Stimulated activated CD4-positive, alpha-beta T cell treated with anti-CD3 and anti-CD28 coated beads, Interleukin-1b, Interleukin-23, amount 100 ng/mL, for 1 hour (primary cell): ENCODE measurements at places on chromosomes 13 and 19.

GRCh38 chr19:48990400-48990799 is 2.7 kb downstream of the GYS1 start:
- no peak for DNase-seq

DNA sequence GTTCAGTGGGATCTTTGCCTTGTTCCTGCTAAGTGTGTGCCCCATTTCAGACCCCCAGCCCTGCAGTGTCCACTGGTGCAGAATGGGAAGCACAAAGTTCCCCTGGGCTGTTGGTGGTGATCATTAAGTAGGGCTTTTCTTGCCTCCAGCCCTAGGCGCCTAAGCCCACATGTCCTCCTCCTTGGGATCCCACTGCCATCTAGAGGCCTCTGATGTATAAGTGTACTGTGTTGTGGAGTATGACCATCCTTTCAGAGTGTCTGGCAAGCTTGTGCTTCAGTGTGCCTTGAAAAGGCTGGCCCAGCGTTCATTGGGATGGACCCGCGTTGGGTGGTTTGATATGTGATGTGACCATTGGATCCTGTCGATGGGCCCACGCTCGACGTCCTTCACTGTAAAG is 71.2 kb downstream of the WASF3 start:
- DNase-seq = no peak

DNA sequence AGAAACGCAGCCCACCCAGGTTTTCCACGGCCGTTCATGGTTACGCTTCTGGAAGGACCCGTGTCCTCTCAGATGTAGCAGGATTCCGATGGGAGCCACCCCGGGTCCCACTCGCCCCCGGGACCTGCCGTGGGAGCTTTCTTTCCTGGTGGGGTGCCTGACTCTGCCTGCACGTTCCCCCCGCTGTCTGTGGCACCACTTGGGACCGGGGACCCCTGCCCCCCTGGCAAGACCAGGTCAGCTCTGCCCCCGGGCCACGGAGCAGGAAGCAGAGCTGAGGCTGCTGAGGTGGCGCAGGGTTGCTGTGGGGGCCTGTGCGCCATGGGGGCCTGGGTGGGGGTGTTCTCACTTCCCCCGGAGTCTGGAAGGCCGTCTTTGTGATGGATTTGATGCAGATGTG is 12.1 kb downstream of the CSNK1G2 start:
- no peak for DNase-seq

DNA sequence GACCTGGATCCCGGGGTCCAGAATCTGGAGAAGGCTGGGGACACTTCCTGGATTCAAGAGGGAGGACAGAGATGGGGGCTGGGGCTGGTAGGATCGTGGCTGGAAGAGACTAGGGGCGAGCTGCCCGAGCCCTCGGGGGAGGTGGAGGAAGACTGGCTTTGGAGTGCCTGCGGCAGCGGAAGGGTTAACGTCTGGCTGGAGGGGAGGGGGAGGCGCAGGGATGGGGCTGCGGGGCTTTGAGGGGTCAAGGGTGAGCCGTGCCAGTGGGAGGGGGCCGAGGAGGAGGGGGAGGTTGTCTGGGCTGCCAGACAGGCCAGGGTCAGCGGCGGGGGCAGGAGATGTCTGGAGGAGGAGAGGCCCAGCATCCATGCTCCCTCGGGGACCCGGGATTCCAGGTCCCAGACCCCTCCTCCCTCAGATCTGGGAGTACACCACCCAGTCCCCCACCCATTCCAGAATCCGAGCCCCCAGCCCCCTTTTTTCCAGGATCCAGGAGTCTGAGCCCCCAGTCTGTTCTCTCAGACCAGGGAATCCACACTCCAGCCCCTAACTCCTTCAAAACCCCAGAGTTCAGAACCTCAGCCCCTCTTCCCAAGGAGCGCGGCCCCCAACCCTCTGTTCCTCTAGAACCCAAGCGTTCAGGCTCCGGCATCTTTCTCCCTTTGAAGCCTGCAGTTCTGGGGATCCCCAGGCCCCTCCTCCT is 3.2 kb upstream of the SPACA6 start:
- no peak for DNase-seq

- DNase-seq = no peak
Observed at GRCh38 chr13:101514695-101515275, 62.3 kb downstream of the ITGBL1 start.

DNA sequence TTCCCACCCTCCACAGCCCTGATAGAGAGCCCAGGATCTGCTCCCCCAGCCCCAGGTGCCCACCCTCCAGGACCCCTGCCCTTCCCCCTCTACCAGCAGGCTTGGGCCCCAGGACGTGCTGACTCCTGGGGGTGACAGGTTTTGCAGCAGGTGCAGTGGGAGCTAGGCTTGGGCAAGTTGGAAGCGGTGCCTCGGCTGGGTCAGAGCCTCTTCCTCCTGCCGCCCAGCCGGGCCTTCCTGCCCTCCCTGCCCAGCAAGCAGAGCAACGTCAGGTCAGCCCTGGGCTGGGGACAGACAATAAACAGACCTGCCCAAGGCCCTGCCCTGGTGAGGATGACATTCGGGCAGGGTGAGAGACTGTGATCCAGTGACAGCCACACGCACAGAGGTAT is 9.2 kb upstream of the NCCRP1 start:
- no peak for DNase-seq

GRCh38 chr19:49859682-49860335 is 7.6 kb downstream of the PNKP start:
- no peak for DNase-seq

DNA sequence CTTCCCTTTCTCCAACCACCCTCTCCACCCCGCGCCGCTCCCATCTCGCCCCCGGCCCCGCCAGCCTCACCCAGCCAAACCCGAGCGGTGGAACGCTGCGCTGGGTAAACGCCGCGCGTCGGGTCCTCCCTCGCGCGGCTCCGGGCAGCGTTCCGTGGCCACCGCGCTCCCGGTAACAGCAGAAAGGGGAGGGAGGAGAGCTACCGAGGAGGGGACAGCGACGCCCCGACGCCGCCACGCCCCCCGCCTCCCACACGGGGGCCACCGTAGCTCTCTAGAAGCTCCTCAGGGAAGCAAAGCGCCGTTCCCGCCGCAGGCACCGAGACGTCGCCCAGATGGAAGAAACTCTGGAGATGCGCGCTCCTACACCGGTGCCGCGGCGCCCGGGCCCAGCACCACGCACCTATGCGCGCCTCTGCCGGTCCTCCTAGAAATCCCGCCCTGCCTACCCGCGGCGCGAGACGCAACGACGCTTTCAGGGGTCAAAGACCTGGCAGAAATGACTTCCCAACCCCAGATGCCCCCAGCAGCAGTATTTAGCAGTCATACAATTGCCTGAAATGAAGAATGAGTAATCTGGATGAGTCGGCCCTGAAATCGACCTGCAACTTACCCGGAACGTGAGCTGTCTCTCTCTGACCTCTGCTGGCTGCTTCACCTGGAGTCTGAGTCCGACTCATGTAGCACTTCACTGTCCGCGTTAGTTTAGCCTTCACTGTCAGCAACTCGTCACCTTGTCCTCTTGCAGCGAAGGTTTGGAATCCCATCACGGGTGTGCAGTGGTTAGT is at the start of gene RUBCNL:
RUBCNL (minus strand) TSS at position 189 of the 788 bp plus-strand sequence. CDS start 14,777 bp downstream, outside the sequence.
- DNase-seq = no peak

- DNase-seq = no peak
Observed at GRCh38 chr13:76512721-76513145, 373.5 kb downstream of the KCTD12 start.

DNA sequence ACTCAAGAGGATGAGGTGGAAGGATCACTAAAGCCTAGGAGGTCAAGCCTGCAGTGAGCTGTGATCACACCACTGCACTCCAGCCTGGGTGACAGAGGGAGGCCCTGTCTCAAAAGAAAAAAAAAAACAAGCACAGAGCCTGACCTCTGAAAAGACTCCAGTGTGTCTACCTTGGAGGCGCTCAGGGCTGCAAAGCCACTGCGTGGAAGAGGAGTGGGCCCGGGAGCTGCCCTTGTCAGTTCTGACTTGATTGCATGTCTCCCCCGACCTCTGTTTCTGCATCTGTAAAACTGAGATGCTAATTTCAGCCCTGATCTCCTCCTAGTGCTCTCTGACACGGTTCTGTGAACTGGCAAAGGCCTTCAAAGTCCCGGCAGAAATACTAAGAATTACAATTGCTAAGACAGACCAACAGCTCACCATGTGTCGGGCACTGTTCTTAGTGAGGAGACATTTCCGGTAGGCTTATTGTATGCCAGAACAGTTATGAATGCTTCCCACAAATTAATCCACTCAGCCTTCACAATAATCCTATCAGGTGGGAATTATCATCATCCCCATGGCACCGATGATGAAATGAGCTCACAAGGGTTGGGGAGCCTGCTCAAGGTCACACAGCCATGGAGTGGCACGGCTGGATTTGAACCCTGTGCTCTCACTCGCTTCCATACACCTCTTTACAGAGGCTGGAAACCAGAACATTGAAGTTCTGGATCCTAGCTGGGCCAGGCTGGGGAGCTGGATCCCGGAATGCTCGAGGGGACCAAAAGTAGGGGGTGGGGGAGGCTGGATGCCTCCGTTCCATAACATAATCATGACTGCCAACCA is 3.5 kb downstream of the AKT2 start:
- no peak for DNase-seq

DNA sequence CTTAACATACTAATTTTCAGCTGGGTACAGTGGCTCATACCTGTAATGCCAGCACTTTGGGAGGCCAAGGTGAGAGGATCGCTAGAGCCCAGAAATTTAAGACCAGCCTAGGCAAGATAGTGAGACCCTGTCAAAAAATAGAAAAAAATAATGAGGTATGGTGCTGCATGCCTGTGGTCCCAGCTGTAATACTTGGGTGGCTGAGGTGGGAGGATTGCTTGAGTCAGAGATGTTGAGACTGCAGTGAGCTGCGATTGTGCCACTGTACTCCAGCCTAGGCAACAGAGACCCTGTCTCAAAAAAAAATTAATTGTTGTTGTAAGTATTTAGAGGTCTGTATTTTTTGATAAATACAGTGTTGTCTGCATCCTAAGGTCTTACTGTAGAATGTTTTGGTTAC is 66.8 kb downstream of the FNDC3A start:
- no peak for DNase-seq

DNA sequence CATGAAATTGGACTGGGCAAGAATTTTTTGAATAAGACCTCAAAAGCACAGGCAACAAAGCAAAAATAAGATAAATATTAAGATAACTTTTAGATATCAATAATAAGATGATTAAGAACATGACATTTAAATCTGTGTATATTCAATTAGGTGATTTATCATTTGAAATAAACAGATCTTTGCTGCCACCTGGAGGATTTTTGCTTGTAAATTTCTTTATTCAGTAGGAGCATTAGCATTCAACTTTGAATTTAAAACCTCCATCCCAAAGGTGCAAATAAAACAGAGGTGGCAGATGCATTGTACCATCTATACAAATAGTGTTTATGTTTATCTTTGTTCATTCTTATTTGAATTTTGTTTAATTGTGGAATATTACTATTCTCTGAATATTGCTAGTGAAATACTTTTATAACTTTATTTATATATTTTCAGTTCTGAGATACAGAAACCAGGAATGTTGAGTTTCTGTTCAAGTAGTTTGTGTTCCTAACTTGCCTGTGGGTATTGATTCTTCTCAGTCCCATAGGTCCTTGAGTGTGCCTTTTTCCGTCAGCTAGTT is 20.9 kb downstream of the COG6 start:
- no peak for DNase-seq

DNA sequence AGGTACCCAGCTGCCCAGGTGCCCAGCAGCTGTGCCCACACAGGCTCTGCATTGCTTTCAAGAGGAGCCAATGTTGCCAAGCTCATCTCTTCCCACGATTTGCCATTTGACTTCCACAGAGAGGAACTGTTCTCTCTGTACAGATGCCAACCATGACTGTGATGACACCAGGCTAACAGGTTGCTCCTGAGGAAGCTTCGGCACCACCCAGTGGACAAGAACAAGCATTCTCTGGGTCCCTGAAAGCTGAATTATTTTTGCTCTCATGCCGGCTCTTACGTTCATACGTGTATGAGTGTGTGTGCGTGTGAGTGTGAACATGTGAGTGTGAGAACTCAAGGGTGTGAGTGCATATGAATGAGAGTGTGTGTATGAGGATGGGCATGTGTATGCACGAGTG is 535.2 kb downstream of the LIG4 start:
- no peak for DNase-seq

GRCh38 chr19:13946414-13946813 is 5.9 kb upstream of the DCAF15 start:
- no peak for DNase-seq

DNA sequence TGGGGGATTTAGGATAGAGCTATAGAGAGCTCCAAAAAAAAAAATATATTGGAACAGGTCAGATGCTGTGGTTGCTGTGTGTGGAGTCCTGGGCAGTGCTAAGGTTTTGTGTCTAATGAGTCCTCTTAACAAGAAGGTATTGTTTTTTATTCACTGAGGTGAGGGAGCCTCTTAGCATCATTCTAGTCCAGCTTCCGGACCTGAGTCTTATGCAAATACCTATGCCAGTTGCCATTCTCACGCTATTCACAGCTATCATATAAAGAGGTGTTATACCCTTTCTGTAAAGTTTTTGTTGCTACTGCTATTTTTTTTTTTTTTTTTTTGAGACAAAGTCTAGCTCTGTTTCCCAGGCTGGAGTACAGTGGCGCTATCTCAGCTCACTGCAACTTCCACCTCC is 1.4 kb downstream of the NLRP2 start:
- DNase-seq = no peak

DNA sequence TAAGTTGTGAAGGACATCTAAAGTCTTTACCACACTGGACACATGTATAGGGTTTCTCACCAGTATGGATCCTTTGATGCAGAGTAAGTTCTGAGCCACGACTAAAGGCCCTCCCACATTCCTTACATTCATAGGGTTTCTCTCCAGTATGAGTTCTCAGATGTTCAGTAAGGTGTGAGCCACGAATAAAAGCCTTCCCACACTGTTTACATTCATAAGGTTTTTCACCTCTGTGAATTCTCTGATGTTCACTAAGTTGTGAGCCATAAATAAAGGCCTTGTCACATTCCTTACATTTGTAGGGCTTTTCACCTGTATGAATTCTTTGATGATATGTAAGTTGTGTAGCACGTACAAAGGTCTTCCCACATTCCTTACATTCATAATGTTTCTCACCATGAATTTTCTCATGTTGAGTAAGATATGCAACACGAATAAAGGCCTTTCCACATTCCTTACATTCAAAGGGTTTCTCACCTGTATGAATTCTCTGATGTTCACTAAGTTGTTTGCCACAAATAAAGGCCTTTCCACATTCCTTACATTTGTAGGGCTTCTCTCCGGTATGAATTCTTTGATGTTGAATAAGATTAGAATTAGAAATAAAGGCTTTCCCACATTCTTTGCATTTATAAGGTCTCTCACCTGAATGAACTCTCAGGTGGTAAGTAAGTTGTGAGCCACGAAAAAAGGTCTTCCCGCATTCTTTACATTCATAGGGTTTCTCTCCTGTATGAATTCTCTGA is 29.8 kb downstream of the ZNF571 start:
- DNase-seq = no peak

DNA sequence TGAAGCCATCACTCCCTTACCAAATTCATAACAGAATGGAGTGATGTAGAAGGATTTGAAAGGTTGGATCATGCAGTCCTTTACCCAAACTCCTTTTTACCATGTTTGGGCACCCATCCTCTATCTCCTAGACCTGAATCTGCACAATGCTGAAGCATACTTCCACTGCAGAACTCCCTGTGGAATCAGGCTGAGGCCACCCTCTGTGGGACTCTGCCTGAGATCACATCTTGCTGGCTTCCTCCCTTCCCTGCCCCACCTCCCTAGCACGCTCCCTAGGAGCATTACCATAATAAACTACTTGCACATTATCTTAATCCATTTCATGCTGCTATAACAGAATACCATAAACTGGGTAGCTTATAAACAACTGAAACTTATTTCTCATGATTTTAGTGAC is 68.4 kb upstream of the VSTM2B start:
- no peak for DNase-seq

- no peak for DNase-seq
Observed at GRCh38 chr13:79904581-79904980, 423.6 kb downstream of the NDFIP2 start.
